Lung microvascular endothelial cell (primary cell): ENCODE measurements at places on chromosomes 4 and X. TPM values are rescaled to one million over a fixed set of nuclear protein-coding genes. Genes with fewer than 3 reads are reported as not detected.

GRCh38 chrX:30065226-30065625 lies 150.1 kb upstream of the MAGEB2 start:
- DNase-seq = no peak

GRCh38 chr4:74005528-74005927 lies 7.1 kb upstream of the CXCL5 start:
- DNase-seq = no peak

GRCh38 chr4:18321956-18322530 lies 300.5 kb upstream of the LCORL start:
- DNase-seq = no peak

DNA sequence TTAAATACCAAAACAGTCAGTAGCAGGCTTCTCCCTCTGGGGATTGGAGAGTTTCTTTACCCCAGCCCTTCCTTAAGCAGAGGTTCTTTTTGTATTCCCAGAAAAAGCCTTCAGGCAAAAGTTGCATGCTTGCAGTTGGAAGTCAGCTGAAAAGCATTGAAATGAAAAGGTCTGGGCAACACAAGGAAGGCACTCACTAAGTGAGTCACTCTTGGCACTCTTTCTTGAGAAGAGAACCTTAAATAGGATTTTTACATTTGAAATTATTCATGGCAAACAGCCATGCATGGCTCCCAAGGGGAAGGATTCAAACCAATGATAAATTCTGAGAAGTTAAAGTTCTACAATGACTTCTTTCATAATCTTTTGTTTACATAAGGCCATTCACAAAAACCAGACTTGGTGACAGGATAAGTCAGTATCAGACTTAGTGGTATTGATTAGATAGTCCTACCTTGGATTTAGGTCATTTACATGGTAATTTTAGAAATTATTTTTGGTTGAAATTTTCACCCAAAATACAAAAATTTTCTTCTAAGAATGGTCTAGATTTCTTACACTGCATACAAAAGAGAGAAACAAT lies 2068.9 kb downstream of the PCDH7 start:
- no peak for DNase-seq

- peak; percentile 45 for DNase-seq
Measured at GRCh38 chrX:53716328-53717088, 30.0 kb upstream of the HUWE1 start.

Gene GAGE12H
- total RNA-seq = not detected in 2 replicates

Gene FRAS1
- 0.20 and 0.65 TPM in 2 replicates for total RNA-seq

DNA sequence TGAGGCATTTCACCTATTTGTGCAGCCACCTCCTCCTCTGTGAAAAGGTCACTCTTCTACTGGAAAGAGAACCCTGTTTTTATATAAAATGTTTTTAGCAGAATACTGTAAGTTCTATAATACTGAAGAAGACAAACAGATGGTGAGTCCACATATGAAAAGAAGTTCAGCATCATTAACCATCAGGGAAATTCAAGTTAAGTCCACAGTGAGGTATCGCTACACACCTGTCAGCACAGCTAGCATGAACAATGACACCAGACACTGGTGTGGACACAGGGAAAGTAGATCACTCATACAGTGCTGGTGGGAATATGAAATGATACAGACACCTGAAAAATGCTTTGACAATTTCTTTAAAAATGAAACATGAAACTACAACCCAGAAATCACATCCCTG lies 133.0 kb downstream of the MAD2L1 start:
- DNase-seq = no peak

GRCh38 chr4:122712782-122713181 lies 19.7 kb upstream of the BBS12 start:
- DNase-seq = no peak

- no peak for DNase-seq
Measured at GRCh38 chr4:125642645-125643044, 327.9 kb downstream of the FAT4 start.

Gene USP26
- total RNA-seq = not detected in 2 replicates

DNA sequence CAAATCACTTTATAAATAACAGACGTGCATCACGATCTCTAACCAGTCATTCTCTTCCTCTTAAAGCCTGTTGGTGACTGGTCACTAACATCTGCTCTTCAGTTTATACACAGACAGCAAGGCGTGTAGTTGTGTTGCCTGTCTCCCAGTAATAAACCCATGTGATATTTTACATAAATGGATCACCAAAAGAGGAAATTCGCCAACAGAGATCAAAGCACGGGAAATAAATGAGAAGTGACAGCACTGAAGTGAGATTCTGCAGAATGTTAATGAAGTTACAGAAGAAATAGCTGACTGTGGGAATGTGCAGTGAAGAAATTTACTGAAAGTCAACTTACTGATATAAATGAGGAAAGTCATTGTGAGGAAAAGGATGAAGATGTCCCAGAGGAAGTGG lies 47.0 kb downstream of the AFF1 start:
- no peak for DNase-seq

DNA sequence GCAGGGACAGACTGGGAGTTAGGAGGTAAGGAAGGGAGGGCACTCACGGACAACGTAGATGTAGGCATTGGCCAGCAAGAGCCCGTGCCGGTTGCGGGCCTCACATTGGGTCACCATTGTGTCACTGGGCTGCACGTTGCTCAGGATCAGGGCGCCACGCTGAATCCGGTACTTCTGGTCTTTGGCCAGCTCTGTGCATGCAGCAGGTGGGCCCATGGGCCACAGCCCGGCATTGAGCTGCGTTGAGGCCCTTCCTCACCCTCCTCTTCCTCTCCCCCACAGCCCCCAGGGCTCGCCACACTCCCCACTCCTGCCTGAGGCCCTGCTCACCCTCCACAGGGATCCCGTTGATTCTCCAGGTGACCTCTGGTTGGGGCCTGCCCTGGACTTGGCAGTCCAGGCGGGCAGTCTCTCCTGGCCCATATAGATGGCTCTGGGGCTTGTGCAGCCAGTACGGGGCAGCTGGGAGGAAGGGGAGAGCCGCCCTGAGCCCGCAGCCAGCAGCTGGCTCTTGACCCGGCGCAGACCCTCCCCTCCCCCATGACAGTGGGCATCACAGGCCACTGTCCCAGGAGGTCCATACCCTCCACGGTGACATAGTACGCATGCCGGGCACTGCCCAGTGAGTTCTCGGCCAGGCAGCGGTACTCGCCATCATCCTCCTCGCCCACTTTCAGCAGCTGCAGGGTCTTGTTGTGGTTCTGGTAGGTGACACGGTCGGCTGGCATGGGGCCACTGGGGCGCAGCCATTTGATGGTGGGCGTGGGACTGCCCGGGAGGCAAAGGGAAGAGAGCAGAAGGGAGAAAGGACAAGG lies 16.3 kb downstream of the L1CAM start:
- no peak for DNase-seq

Gene SUV39H1
- 2.6 and 3.7 TPM in 2 replicates for total RNA-seq

DNA sequence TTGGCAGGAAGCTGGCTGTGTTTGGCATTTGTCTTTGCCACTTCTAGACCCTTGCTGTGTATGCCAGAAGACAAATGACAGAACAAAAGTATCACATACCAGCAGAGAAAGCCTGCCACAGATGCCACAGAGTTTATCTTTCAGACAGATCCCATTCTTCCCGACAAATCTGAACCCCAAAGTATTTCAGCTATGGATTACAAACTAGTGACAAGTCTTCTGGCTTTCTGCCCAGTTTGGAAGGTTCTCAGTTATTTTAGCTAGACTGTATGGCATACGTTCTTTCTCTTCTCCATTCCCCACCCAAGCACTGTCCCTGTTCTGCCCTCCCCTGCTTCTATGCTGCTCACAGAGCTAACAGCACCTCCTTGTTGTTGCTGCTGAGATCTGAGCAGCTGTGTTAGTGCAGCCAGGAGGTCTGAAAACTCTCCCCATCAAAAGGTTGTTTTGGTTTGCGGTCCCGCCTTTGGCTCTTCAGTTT lies 236.7 kb downstream of the FRAS1 start:
- no peak for DNase-seq

Gene BRCC3
- 8.5 and 9.4 TPM in 2 replicates for total RNA-seq

DNA sequence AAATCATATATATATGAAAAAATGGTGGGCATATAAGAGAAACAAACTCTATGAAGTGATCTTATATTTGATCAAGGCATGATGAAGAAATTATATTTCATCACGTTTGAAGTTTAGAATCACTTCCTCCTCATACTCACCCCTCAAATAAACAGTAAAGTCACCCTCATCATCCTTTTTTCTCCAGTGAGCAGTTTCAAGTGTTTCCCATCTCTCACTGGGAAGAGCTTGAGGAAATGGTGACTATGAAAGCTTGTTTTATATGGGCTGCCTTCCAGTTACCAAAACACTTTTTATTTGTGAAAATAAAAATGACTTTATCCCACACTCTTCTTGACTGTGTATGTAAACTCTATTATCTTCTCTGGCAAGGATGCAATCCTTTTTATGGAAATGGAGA lies 16.8 kb downstream of the PDLIM3 start:
- no peak for DNase-seq

GRCh38 chr4:13541720-13542576 lies 2.4 kb downstream of the NKX3-2 start:
- no peak for DNase-seq

GRCh38 chr4:90215286-90215685 lies 88.1 kb downstream of the CCSER1 start:
- no peak for DNase-seq

Gene KLHL8
- total RNA-seq = 6.3 and 7.9 TPM in 2 replicates

- DNase-seq = no peak
Measured at GRCh38 chrX:140157143-140157542, 191.8 kb upstream of the CXorf66 start.

DNA sequence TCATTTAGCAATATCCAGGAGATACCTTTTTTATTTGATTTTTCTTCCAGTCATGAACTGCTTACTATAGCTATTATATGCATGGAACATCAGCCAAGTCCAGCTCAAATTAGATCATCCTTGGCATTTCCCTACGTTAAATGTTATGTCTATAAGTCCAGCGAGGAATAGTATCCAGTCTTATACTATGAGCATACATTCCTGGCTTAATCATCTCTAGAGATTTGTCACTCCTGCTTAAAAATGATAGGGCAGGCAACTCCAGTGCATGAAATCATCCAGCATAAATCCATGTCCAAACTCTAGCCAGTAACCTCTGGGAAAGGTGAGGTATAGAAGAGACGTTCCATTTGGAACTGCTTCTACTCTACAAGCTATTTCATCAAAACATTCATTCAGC lies 126.7 kb upstream of the VCX2 start:
- no peak for DNase-seq

DNA sequence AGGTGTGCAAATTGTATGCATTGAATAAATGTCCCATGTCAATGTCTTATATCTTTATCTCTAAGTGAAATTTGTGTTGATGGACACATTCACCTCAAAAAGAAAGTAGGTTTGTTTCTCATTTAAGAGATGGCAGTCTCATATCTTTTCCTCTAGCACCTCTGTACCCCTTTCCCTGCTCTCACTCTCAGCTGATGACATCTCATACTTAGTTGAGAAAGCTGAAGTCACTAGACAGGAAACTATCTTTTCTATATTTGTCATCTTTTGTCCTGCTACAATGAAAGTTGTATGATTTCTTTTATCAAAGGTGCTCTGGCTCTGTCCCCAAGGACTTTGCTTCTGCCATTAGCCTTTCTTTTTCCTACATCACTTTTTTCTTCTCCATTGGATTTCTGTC lies 84.0 kb upstream of the GRPR start:
- DNase-seq = no peak

DNA sequence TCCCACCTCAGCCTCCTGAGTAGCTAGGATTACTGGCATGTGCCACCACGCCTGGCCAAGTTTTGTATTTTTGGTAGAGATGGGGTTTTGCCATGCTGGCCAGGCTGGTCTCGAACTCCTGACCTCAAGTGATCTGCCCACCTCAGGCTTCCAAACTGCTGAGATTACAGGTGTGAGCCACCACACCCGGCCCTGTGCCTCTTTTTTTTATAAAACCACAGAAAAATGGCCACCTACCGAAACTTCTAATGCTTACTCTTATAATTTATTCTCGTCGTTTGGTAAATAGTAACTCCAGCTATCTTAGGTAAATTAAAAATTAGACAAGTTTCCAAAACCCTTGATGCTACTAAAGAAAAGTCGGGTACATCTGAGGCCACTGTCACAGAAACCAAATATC lies 54.4 kb downstream of the IRF2 start:
- DNase-seq = no peak

DNA sequence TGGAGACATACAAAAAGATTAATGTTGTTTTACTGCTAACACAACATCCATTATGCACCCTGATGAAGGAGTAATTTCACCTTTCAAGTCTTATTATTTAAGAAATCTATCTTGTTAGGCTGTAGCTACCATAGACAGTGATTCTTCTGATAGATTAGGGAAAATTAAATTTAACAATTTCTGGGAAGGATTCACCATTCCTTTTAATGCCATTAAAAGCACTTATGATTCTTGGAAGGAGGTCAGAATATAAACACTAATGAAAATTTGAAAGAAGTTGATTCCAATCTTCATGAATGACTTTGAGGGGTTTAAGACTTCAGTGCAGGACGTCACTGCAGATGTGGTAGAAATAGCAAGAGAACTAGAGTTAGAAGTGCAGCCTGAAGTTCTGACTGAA lies 69.8 kb downstream of the F11 start:
- DNase-seq = no peak

Gene CXCL5
- under 0.01 and 0.22 TPM in 2 replicates for total RNA-seq

Gene TAF7L
- total RNA-seq = under 0.01 TPM in 1 of 2 replicates, not detected in the other

GRCh38 chr4:37673538-37674192 lies 12.5 kb downstream of the RELL1 start:
- DNase-seq = no peak

Gene BEX5
- total RNA-seq = not detected in 2 replicates

DNA sequence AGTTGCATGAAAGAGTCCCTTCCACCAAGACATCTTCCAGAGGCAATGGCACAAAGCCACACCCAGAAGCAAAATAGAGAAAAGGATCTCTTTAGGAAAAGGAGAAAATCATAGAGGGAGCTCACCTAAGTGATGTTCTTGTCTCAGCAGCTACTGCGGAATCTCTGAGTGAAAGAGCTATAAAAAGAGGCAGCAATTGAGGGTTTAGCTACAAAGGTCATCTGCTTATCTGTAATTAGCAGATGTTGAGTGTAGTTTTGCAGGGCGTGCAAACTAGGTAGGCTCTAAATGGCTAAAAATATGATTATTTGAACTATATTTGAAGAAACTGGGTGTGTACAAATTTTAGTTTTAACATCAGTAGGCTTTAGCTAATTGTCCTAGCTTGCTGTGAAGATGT lies 276.0 kb downstream of the HS3ST1 start:
- no peak for DNase-seq

Gene TMEM144
- total RNA-seq = 2.4 and 5.8 TPM in 2 replicates

DNA sequence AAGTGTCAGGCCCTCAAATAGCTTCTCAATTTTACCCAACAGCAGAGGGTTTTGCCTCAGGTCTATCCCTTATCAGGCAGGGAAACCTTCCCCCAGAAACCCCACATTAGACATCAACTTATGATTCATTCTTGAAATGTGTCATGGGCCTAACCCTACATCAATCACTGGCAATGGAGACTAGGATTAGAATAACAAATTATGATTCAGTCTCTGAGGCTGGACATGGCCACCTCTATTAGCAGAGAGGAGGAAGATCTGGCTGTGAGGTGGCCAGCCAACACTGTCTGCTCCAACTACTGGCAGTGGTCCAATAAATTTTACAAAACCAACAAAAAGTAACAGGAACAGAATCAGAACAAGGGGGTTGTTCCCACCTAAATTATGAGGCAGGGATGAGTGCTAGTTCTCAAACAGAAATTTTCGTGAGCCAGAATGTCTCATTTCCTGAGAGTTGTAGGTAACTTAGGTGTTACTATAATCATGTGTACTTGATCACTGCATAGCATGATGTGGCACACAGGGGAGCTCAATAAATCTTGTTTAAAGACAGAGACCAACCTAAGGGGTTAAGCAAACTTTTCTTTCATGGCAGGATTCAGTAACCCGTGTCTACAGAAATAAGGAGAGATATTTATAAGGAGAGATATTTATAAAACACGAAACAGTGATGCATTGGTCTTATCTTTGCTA lies 126.8 kb downstream of the NFKB1 start:
- peak; percentile 27 for DNase-seq

- DNase-seq = peak; percentile 66
Measured at GRCh38 chrX:103629318-103630170, 769 bp downstream of the TCEAL1 start.
